ENCODE measurements at places on chromosomes 11 and 22. TPM values are rescaled to one million over a fixed set of nuclear protein-coding genes. Genes with fewer than 3 reads are reported as not detected.

OR8G1 gene
- not detected for total RNA-seq

DNA sequence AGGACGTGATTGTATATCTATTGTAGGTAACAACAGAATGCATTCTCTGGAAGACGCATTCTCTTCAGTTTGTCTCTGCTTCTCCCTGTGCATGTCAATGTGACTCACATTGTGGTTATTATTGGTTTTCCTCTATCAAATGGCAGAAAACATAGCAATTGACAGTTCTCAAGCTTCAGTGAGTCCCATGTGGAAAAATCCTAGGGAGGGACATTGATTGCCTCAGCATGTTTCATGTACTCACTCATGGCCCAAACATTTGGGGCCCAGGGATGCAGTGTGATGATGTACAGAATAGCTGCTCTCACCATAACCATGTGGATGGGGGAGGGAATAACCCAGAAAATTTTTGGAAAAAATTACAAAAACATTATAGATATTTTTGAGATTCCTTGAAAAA lies 9.3 kb upstream of the ARL14EP start:
- peak; percentile 36 for DNase-seq

DNA sequence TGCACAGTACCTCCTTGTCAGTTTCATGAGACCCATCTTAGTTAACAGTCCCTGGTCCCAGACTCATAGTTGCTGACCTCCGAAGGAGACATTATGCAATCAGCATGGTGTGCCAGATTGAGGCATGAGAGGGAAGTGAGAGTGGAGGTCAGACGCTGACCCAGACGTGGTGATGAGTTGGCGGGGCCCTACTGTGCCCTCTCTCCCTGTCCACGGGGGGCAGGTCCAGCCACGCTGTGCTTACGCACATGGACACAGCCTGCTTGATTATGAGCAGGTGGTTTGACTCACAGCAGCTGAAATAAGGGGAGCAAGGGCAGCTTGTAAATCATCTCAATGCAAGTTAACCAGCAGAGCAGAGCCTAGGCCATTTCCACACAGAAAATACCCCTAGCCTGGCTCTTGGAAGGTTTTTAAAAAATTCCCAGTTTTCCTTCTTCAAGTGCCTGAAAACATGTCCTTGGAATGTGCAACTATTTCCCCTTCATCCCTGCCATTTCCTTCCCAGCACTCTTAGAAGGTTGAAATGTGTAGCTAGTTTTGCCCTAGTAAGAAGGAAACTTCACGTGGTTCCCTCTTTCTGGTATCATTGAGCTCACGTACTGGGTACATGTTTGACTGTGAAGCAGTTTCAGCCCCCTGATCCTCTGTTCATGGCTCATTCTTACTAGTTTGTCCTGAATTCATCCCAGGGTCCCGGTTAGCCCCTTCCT lies 122.6 kb upstream of the SORL1-AS1 start:
- DNase-seq, result no peak

DNA sequence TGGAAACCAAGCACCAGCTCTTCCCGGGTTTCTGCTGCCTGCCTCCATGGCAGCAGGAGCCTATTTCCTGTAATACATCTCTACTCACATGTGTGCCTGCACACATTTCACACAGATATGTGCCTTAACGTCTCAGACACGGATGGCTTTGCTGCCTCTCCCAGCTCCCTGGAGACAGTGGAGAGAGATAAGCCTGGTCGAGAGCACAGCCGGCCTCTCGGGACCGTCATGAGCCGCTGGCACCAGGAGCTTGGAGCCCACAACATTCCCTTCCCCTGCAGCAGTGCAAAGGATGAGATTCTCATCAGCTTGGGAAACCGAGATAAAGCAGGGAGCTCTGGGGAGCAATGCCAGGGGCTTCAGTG lies 587.7 kb downstream of the BRD1 start:
- no peak for DNase-seq

- no peak for DNase-seq
These were observed at the start of gene MIAT for GRCh38 chr22:26656891-26657851. Gene MIAT (plus strand): TSS chr22:26657588.

EXPH5 gene
- total RNA-seq, result 22.3 TPM

NTM gene
- 0.64 TPM for total RNA-seq

GRCh38 chr22:46010207-46010867 lies 33.4 kb upstream of the WNT7B start:
- DNase-seq, result peak; percentile 71

- DNase-seq, result no peak
These were observed 47.8 kb downstream of the BRSK2 start for GRCh38 chr11:1437500-1437899.

PNPLA5 gene
- not detected for total RNA-seq

DNA sequence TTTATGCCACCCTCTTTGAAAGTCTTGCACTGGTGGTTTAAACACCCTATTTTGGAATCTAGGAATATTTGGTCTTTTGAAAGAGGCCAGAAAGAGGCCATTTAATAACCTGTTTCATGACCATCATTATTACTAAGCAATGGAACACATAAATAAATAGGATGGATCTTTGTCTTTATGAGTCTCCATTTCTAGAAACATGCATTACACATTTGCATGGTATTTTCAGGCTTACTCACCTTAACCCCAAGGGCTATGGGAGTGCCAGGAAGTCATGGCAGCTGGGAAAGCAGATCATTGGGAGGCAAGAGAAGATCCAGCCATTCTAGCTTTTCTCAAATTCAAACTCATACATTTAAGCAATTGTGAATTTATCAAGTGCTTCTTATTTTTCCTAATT lies 185.8 kb upstream of the POU2AF2 start:
- DNase-seq, result peak; percentile 95

TMPRSS13 gene
- total RNA-seq, result 0.53 TPM

DNA sequence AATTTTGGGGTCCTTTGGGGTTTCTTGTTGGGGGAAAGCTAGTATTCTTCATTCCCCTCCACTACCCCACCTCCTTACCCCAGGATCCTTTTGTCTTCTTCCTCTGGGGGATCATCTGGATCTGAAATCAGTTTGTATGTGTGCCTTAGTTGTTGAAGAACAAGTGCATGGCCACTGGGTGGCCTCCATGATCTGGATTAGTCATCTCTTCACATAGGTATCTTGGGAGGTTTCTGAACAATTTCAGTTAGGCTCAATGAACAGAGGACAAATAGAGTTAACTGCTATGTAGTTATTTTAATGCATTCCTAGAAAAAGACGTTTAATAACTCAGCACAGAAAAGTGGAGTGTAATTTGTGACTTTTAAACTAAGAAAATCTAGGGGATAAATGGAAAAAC lies 7.1 kb upstream of the VWA5A start:
- peak; percentile 53 for DNase-seq

GRCh38 chr11:119361056-119361787 lies 14.7 kb upstream of the MFRP start:
- peak; percentile 98 for DNase-seq

DNA sequence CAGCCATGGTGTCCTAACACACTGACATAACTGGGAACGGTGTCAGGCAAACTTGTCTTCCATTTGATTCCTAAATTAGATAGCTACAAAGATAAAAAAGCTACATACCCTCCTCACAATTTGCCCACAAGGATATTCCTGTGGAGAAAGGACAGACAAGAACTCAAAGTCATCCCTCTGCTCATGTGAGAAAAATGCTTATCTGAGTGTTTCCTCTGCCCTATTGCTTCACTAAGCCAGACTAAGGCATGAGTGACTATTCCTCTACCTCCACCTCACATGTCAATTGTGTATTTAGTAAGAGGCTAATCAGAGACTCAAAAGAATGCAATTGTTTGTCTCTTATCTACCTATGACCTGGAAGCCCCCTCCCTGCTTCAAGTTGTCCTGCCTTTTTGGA lies 247.7 kb downstream of the DDX10 start:
- DNase-seq, result peak; percentile 66

Data from bronchial epithelial cell (primary cell).